ENCODE measurements at places on chromosomes 7 and 10.
A peak's percentile ranks its signal among the peaks of the same experiment; 100 is the strongest.

- DNase-seq: peak; percentile 87
Measured at GRCh38 chr10:48306265-48306869, at the start of gene MAPK8. Gene MAPK8 (plus strand): TSS chr10:48306677. CDS start chr10:48401661, 94,984 bp downstream.

- no peak for DNase-seq
Measured at GRCh38 chr7:84847038-84847437, 339.8 kb downstream of the SEMA3D start.

DNA sequence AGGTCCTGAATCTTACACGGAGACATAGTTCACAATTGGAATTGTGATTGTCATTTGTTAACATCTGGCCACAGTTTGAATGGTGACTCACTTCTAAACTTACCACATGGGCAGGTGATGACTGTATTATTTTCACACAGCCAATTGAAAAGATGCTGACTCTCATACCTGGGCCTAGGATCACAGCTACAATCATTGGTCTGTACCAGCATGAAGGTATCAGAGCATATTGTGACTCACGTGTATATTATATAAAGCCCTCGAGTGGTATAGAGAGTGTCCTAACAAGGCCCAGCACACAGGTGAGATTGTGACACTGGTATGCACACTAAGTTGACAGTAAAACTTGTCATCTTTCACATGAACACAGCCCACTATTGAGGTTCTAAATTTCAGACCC is 9.4 kb upstream of the ZNF107 start:
- DNase-seq: no peak

DNA sequence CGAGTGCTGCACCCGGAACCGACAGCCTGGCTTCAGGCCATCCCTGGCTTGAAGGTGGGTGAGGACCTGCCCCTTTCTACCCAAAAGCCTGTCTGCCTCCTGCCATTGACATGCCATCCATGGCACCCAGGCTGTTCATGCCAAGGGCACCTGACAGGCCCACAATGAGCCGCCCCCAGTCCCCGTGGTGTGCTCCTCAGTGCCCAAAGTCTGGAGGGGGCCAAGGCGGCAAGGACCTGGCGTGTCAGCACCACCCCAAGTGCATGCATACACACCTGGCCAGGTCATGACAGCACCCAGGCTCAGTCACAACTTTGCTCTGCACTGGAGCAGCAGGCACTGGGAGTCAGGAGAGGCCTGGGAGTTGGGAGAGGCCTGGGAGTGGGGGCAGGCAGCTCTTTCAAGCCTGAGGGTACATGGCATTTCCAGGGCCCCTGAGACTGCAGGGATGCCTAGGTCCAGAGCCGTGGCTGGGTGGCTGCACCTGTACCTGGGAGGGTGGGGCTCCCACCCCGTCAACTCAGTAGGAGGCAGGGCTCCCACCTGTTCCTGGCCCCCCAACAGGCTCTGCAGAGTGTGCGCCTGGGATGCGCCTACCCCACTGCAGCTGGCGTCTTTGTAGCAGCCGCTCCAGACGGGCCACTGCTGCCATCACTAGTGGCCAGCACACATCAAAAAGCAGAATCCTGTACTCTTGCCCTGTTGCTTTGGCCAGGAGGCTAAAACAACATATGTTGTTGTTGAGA is 71.7 kb downstream of the ZNF467 start:
- no peak for DNase-seq

DNA sequence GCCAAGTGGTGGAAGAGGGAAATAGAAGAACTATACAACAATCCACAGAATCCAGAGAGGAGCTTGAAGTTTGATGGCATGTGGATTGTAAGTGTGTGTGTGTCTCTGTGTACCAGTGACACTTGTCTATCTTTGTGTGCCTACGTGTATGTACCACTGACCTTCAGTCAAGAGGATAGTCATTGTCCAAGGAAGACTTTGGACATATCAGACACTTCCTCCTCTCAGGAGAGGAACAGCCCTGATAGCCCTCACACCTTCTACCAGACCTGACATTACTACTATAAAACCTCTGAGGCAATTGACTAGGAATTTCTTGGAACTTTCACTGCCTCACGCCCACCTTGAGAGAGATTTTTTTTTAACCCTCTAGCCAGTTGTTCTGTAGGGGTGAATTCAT is 19.6 kb upstream of the MGAM2 start:
- no peak for DNase-seq

GRCh38 chr10:107072028-107072427 is 92.5 kb downstream of the SORCS1 start:
- DNase-seq: no peak

GRCh38 chr7:111980725-111981124 is 225.5 kb downstream of the DOCK4 start:
- DNase-seq: no peak

GRCh38 chr7:157977717-157978496 is 609.7 kb downstream of the PTPRN2 start:
- DNase-seq: no peak

DNA sequence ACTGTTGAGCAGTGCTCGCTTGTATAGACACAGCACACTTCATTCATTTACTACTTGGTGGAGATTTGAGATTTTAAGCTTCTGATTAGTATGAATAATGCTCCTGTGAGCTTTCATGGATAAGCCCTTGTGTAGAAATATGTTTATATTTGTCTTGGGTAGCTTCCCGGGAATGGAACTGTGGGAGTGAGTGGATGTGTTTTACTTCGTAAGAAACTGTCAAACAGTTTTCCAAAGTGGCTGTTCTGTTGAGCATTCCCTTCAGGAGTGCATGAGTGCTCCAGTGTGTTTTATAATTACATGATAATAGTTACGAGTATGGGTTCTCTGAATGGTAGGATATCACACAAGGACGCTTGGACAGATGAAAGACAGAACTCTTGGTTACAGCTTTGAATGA is 49.4 kb downstream of the VWC2 start:
- DNase-seq: no peak

- peak; percentile 17 for DNase-seq
Measured at GRCh38 chr7:111763221-111763801, 201.0 kb upstream of the IMMP2L start.

DNA sequence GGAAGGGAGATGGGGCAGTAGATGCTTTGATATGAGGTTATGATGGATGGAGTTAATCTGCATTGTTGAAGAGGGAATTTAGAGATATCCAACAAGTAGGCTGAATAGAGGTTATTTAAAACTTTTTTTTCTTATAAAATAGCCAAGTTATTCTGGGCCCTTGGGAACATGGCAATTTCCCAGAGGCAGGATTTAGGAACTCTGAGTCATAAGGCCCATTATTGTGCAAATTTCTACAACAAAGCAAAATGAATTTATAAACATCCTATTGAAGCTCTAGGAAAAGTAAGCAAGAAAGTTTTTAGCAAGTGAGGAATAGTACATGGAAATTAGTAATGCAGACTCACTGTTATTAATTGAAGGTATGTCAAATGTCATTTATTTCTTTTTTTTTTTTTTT is 160.9 kb upstream of the NPY start:
- no peak for DNase-seq

DNA sequence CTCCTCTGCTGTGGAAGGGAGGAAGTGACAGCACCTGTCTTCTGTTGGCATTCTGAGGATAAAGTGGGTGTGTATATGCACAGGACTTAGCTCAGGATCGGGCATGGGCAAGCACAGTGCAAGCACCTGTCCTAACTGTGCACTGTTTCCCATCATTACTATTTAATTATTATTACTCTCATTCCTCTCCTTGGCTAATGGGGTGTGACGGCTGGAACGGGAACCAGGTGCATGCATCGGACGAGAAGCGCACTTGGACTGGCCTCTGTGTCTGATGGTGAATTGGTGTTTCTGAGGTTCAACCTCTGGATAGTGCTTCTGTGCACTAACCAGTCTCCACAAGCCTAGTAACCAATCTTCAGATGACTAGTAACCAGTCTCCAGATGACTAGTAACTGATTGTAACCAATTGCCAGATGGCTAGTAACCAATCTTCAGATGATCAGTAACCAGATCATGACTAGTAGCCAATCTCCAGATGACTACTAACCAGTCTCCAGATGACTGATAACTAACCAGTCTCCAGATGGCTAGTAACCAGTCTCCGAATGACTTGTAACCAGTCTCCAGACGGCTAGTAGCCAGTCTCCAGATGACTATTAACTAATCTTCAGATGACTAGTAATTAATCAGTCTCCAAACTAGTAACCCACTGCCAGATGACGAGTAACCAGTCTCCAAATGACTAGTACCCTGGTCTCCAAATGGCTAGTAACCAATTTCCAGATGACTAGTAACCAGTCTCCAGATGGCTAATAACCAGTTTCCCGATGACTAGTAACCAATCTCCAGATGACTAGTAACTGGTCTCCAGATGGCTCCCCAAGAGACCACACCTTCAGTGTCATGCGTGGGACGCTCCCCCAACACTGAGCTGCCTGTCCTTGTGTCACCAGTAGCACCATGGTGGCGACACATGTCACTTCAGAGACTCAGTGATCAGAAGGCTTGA is 85.8 kb downstream of the PAXIP1 start:
- no peak for DNase-seq

DNA sequence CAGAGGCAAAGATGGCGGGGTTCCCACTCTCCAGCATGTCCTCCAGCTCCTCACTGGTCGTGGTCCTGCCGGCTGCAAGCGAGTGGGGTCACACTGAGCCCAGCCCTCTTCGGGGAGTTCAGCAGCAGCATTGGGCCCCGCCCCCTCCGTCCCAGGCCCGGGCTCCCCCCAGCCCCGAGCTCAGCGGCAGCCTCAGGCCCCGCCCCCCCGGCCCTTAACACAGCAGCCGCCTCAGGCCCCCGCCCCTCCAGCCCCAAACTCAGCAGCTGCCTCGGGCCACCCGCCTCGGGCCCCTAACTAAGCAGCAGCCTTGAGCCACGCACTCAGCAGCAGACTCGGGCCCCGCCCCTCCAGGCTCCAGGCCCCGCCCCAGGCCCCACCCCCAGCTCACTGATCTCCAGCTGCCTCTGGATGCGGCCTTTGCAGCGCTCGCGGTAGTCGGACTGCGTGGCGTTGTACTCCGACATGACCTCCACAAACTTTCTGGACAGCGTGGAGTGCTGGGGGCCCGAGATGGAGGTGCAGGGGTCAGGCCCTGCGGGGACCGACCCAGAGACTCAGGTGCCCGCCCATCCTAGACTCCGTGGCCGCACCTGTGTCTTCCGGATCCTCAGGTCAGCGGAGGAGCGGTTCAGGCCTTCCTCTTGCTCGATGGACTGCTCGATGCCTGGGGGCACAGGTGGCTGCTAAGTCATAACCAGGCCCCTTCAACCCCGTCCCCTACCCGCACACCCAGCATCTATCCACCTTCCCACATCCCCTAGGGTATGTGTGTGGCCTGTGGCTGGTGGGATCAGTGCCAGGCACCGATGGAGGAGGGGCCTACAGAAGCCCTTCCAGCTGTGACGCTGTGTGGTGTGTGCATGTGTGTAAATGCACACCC is 15.5 kb downstream of the STX1A start:
- DNase-seq: no peak

GRCh38 chr7:80225361-80225760 is 90.7 kb downstream of the GNAI1 start:
- no peak for DNase-seq

GRCh38 chr7:64685091-64685490 is 19.2 kb downstream of the ZNF107 start:
- no peak for DNase-seq

GRCh38 chr10:8365935-8366911 is 311.7 kb downstream of the GATA3 start:
- DNase-seq: no peak

- DNase-seq: no peak
Measured at GRCh38 chr10:20892796-20893195, 4.3 kb downstream of the NEBL start.

DNA sequence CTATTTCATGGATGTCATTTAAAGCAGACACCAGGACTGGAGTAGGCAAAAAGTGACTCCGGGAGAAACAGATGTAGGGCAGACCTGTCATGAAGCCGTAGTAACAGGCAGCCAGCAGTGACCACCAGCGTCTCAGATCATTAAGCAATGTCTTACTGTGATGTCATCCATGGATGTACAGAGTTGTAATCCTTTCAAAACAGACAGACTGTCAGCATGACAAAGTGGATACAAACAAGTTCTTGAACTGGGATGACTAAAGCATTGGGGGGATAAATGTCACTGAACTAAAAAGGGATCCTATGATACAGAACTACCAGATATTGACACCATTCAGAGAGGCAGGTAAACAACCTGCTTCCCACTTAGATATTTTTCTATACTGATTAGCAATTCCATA is 675.5 kb downstream of the PARD3 start:
- no peak for DNase-seq

- no peak for DNase-seq
Measured at GRCh38 chr10:124041675-124042445, 51.5 kb downstream of the CHST15 start.

GRCh38 chr10:14369906-14370305 is 39.2 kb upstream of the FRMD4A start:
- DNase-seq: no peak

Data from NCI-H1436 (cell line).